ENCODE measurements at places on chromosomes 3 and 15.

DNA sequence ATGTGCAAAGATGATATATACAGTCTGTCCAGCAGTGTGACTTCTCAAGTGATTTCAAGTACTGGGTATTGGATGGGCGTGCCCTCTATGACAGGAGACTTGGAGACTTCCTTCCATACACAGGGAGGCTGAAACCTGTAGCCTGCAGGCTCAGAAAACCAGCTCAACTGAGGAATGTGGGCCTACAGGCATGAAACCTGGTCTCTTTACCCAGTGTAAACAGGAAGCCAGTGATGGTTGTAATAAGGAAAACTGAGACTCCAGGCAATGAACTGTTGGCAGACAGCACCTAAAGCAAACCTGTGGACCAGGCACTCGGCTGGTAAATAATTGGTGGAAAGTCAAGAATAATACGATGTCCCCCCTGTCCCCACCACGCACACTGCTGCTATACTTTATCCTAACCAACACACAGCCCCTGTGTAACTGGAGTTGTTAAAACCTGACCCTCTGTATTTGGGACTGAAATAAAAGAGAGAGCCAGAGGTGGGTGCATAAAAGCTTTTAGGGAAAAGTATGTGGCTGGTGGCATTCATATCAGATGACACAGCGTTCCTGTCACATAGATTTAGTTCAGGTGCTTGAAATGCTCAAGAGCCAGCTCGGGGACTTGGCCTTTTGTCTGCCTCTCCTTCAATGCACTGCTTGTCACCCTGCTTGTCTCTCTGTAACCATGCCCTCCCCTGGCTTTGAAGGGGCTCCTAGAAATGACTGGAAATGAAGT lies 144.7 kb downstream of the TPRG1 start:
- no peak for DNase-seq

DNA sequence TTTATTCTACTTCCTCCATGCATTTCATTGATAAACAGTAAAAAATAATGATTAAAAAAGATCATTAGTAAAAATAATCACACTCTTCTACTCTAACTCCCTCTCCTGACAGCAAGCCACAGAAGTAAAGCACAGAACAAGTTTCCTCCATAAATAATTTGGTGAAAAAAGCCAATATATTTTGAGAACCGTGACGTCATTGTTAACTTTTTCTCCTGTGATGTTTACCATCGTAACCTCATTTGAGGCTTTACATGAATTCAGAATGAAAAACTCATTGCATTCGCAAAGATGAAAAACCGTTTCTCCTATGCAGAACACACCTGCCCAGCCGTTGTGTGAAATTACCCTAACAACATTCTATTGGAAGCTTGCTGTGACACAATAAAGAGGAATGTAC lies 120.7 kb downstream of the NSUN3 start:
- DNase-seq: no peak

GRCh38 chr3:168249205-168249549 lies 153.5 kb upstream of the GOLIM4 start:
- no peak for DNase-seq

DNA sequence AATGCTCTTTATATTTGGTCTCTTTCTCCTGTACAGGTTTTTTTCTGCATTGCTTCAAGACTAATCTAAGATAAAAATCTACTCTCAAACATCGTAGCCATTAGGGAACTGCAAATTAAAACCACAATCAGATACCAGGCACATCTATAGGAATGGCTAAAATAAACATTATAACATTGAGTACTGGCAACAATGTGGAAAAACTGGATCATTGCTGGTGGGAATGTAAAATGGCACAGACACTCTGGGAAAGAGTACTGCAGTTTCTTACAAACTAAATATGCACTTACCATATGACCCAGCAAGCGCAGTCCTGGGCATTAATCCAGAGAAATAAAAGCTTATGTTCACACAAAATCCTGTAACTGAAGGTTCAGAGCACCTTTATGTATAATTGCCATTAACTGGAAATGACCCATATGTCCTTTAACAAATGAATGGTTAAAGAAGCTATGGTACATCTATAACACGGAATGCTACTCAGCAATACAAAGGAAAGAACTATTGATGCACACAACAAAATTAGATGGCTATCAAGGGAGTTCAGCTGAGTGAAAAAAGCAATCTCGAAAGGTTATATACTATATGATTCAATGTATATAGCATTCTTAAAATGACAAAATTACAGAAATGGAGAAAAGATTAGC lies 6.3 kb downstream of the ABCC5 start:
- no peak for DNase-seq

- DNase-seq: no peak
Observed at GRCh38 chr15:98983334-98983733, 24.3 kb downstream of the PGPEP1L start.

DNA sequence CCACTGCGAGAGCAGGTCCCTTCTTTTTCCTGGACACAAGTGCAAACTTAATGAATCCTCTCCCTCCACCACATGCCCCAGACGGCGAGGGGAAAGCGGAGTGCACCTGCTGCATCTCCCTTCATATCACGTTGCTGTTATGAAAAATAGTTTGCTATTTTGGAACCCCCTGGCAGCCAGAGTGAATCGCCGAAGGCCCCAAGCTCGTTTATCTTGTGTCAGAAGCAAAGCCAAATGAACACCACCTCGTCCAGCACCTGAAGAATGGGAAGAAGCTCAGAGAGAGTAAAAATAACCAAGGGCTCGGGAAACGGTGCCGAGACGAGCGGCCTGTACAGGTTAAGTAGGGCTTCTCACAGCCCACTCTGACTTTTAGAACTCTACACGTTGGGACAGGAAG lies 394.6 kb upstream of the RORA start:
- DNase-seq: no peak

DNA sequence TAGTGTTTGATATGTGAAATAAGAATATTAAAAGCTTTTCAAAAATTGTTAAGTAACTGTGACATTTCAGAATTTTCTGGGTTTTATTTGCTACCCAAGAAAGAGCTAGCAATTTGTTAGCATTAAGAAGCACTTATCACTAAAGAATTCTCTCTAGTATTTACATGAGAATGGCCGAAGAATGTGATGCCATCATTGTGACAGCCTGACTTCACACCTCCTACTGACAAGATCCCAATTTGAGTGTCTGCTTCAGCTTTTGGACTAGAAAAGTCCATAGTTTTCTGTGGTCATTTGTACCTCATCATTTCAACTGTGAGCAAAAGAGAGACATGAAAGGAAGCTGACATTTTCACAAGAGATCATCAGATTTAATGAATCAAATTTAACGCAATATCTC lies 548.1 kb upstream of the AGTR1 start:
- DNase-seq: no peak

- no peak for DNase-seq
Observed at GRCh38 chr3:127790882-127791183, 31.5 kb downstream of the MGLL start.

DNA sequence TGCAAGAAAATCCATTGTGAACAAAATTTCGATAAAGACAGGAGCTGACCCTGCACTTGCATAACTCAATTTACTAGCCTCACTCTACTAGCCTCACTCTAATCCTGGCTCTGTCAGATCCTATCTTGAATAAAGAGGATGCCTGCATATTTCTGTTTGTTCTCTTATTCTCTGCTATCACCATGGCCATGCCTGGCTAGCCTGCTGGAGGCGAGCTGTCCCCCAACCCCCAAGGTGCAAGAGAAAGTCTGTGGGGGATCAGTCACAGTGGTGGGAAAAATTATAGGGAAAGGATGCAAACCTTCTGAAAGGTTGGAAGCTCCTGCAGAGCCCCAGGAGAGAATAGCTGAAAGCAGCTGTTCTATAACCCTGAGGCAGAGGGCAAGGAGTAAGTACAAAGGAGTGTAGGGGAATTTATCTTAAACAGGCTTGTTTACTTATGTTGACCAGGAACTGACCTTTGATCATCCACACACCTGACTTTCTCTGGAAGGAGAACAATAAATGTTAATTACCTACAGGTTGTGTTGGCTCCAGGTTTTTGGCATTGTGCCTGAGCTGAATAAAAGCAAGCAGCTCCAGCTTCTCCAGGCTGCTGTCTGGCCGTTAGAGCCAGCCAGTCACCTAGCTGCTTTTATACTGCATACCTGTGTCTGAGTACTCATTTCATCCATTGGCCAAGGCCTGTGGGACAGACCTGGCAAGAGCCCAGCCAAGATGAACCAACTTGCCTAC lies 137.7 kb upstream of the RASGRP1 start:
- no peak for DNase-seq

DNA sequence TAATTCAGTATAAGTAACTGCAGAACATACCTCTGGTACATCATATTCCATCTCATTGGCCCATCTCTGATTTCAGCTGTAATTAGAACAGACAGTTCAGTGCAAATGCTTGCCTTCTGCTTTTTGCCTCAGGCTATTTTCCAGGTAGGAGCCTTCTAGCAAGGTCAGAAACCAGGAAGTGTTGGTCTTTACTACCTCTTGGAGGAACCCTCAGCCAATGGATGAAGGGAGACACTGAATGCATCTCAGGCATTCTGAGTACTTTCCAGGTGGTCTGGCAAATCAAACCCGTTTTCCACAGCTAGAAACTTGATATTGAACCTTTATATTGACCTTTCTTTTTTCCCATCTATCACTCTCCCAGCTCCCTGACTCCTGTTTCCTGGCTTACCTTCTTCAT lies 348.5 kb upstream of the SOX2 start:
- no peak for DNase-seq

DNA sequence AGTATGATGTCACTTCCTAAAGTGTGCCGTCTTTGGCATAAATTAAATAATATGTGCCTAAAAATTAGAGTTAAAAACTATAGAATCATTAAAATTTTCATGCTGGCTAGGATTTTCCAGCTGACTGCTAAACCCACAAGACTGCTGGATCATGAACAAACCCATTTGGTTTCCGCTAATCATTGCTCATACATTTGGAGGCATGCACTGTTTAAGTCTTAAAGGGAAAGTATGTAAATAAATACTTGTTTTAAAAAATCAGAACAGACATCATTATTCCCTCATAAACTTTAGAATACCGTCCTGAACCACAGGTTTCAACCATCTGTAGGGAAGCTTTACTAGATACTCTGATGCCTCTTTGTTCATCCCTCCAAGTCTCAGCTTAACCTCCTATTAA lies 26.5 kb downstream of the ATP6V1A start:
- DNase-seq: no peak

- no peak for DNase-seq
Observed at GRCh38 chr3:114962189-114962588, 184.9 kb downstream of the ZBTB20 start.

DNA sequence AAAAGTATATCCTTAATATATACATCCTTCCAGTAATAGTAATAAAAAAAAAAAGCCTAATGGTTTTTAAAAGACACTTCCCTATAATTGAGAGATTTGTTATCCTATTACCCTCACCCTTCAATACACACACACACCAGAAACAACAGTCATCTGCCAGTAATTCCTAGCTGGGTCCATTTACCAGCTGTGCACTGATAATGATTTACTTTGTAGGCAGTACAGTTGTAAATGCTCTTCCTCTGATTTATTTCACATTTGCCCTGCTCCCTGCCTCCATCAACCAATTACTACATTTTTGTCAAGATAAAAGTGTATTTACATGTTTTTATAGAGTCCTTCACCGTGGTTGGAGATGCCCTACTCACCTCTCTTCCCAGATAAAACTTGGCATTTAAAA lies 12.4 kb downstream of the TPM1 start:
- DNase-seq: no peak

Data from progenitor cell of endocrine pancreas (in vitro differentiated cells).